ENCODE measurements at places on chromosomes 5 and 9.

DNA sequence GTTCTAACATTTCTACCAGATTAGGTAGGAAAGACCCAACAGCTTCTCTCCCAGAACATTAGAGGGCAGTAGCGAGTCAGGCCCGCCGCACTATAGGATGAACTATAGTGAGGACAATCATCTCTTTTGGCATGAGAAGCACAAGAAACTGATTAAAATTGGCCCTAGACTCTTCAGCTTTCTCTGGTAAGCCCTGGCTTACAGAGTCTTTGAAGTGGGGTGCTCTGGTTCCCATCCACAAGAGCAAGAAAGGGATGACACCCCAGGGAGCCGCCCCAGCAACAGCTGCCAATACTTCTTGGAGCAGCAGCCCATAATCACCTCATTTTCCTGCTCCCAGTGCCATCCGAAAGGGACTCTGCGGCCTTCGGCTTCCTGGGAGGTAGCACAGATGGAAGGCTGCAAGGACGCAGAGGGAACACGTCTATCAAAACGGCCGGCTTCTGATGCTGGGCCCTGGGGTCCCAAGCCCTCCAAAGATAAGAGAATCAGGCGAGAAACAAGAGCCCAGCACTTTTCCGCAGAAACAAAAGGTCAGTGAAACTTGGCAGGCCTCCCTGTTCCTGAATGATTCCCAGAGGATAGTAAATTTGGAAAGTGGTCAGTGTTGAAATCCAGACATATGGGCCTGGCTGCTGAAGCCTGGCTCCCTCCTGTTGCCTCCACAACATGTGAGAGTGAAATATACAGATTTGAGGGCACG, 69.3 kb downstream of the HSD17B3 start:
- DNase-seq: peak; percentile 8

- DNase-seq: no peak
These were observed 204.7 kb downstream of the TTLL11 start for GRCh38 chr9:121888438-121888775.

DNA sequence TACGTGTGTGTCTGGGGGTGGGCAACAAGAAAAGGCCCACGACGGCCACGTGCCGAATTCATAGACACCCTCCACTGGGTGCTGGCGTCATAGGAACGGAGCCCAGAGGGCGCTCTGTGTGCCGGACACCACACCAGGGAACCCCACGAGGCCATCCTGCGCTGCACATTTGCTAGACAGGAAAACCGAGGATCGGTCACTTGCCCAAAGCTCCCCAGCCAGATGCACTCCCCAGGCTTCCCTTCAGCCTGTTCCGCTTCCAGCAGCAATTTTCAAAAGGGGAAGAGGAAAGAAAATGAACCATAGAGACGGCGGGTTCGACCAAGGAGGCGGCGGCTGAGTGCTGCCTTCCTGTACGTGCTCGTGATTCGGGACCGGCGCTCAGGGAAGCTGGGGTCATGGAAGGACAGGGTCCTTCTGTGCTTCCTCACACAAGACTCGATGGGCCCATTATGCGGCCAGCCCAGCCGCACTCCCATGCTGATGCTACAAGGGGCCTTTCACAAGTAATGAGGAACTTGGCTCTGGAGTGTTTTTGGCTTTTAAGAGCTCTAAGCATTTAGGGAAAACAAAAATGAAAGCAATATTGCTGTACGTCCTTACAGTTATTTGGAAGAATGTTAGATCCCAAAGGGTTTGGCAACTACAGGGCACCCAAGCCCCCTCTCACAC, 124.6 kb upstream of the SARDH start:
- DNase-seq: peak; percentile 47

GRCh38 chr9:6415266-6415665, 2.3 kb downstream of the UHRF2 start:
- DNase-seq: no peak

DNA sequence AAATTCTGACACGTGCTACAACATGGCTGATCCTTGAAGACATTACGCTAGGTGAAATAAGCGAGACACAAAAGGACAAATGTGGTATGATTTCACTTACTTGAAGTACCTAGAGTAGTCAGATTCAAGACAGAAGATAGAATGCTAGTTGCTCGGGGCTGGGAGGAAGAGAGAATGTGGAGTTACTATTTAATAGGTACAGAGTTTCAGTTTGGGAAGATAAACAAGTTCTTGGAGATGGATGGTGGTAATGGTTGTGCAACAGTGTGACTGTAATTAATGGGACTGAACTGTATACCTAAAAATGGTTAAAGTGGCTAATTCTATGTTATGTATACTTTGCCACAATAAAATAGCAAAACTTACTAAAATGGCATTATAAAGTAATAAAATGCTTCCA, 34.4 kb downstream of the PAM start:
- DNase-seq: no peak

GRCh38 chr5:440401-441201, 2.4 kb upstream of the EXOC3 start:
- DNase-seq: no peak

DNA sequence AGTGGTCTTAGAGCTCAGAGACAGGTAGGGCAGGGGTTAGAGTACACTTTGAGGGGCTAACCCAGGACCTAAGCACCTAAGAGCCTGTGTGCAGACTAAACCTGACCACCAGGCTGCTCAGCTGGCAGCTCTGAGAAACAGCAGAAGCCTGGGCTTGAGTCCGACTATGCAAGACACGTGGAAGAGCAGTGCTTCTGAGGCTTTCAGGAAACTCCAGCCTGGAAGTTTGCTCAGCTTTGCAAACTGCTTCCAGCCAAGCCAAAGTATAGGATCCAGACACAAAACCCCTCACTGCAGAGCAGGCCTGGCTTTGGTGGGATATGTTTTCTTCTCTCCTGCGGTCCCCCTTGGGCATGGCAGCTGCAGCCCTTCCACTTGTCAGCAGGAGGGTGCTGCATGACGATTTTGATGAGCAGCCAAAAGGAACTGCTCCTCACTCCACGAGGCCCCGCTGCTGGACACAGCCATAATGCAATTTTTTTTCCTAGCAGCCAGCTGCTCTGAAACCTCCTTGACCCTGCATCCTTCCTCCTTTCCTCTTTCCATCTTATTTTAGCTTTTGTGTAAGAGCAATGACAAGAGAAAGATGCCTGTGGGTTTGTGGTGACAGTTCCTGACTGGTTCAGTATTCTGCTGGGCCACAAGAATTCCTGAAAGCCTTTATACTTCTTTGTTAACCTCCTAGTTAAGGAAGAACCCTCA, 123.1 kb downstream of the LIFR start:
- no peak for DNase-seq

DNA sequence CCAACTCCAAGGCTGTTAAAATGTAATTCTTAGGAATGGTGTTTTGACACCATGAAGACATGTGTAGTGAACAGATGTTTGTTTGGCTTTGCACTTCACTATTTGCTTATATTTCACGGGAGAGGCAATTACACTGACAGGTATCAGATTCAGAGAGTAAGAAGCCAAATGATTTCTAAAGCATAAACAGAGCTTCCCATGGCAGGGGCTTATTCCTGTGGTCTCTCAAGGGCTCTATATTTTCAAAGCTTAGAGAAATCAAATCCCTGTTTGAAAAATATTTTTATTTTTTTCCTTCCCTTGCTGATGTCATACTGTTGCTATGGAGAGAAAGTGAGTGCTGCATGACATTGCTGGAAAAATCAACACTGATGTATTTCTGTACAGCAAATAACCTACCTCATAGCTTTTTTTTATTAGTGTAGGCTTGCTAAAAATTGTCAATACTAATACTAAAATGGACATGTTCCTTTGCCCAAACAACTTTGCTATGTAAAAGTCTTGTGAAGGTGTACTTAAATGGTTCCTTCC, 161.4 kb downstream of the GIN1 start:
- DNase-seq: no peak

- no peak for DNase-seq
These were observed 524.2 kb downstream of the ACTL7B start for GRCh38 chr9:108331596-108331995.

DNA sequence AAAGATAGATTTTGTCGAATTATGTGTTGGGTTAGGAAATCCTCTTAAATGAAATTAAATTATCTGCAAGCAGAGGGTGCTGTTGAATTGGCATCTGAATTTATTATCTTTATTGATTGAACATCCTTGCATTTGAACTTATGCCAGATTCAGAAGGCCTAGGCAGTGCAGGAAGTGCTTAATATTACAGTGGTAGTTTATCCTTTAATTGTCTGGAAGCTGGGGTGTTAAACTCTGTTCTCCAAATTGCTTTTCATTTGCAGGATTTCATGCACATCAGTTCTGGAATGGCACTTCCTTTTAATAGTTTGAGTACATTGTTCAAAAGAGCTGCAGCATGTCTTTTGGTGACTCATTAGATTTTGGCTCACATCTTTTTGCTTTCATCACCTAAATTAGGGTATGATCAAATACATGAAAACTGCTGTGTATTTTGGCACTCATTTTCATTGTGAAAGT, 186.3 kb downstream of the KDM4C start:
- no peak for DNase-seq

DNA sequence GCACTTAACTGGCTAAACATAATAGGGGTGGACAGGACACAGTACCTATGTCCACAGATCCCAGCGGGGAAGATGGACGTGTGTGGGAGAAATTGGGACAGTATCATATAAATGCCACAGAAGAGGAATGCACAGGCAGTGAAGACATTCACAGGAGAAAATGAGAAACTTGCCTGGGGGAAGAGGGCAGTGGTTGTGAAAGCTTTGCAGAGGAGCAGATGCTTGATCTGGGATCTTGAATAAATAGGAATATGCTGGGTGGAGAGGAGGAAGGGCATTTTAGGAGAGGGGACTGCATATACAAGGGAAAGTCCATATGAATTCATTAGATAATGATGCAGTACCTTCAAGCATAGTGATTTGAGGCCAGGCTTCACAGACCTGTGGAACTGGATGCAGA, 13.6 kb downstream of the TMEM268 start:
- no peak for DNase-seq

DNA sequence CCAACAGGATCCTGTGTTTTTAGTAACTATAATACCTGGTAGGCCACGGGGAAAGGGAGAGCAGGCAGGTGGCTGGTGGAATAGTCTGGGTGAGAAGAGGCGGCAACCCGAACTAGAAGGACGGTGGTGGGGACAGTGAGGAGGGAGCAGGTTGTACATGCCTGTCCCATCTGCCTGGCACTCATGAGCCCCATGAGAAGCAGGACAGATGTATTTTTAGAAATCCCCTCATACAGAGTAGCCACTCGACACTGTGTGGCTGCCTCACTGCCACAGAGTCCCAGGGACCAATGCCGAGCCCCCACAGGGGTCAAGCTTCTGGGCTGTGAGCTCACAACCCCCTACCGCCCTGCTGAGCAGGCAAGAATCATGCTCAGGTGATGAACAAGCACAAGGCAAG, 136.6 kb downstream of the SEC61B start:
- DNase-seq: no peak

- no peak for DNase-seq
These were observed 20.7 kb upstream of the IL17B start for GRCh38 chr5:149399775-149400174.
